ENCODE measurements at places on chromosomes 2 and 18. TPM values are rescaled to one million over a fixed set of nuclear protein-coding genes. Genes with fewer than 3 reads are reported as not detected.
A peak's percentile ranks its signal among the peaks of the same experiment; 100 is the strongest.

GRCh38 chr2:41930807-41931566 lies 116.8 kb upstream of the PKDCC start:
- peaks cover 39% of the 10 kb centered on the region for H3K4me1 ChIP-seq
- H3K4me3 ChIP-seq: no peak overlapping the region
- DNase-seq: no peak
- no peaks in the 10 kb centered on the region for H3K36me3 ChIP-seq
- H3K27ac ChIP-seq: peak overlapping the region; percentile 51

GRCh38 chr2:120272763-120273481 lies 20.3 kb downstream of the RALB start:
- no peaks in the 10 kb centered on the region for H3K36me3 ChIP-seq
- H3K27ac ChIP-seq: no peak overlapping the region
- H3K4me1 ChIP-seq: no peaks in the 10 kb centered on the region
- no peak overlapping the region for H3K4me3 ChIP-seq

- H3K27me3 ChIP-seq: no peaks in the 10 kb centered on the region
- DNase-seq: no peak
- no peak overlapping the region for H3K4me3 ChIP-seq
- H3K4me1 ChIP-seq: peaks cover 21% of the 10 kb centered on the region
Measured at GRCh38 chr2:102025583-102026267, 34.0 kb downstream of the IL1R2 start.

DNA sequence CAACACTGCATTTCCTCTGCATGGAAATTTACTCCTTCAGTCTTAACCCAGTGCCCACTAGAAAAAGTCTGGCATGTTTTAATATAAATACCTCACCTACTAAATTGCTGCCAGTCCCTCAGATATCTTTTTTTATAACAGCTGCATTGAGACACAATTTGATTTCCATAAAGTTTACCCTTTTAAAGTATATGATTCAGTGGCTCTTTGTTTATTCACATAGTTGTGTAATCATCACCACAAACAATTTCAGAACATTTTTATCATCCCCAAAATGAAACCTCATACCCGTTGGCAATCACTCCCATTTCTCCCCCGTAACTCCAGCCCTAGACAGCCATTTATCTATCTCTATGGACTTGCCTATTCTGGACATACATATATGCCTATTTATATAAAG lies 17.0 kb upstream of the FRZB start:
- H3K36me3 ChIP-seq: no peaks in the 10 kb centered on the region
- DNase-seq: no peak
- no peak overlapping the region for H3K27ac ChIP-seq

DNA sequence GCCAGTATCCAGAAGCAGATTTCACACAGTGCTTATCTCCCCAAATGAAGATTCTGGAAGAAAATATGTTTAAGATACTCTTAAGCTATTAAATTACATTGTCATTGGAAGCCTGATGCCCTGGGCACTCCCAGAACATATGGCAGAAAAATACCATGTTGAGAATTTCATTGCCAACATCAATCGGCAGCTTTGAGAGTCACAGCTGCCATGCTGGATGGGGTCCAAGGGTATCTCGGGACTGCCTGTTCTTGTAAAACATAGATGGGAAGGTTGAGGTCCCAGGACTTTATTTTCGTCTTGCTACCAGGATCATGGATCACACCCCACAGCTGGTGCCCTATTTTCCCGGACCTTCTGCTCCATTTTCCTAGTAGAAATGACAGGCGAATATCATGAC lies 632.5 kb downstream of the SUCLG1 start:
- no peaks in the 10 kb centered on the region for H3K36me3 ChIP-seq
- H3K4me3 ChIP-seq: no peak overlapping the region
- no peak for DNase-seq
- no peaks in the 10 kb centered on the region for H3K27me3 ChIP-seq
- H3K27ac ChIP-seq: no peak overlapping the region

GRCh38 chr2:31429759-31430438 lies 15.4 kb upstream of the XDH start:
- no peaks in the 10 kb centered on the region for H3K27me3 ChIP-seq
- H3K27ac ChIP-seq: no peak overlapping the region
- no peak for DNase-seq

GRCh38 chr2:37679072-37679695 lies 7.7 kb upstream of the CDC42EP3 start:
- no peak for DNase-seq
- no peaks in the 10 kb centered on the region for H3K4me1 ChIP-seq
- H3K27me3 ChIP-seq: no peaks in the 10 kb centered on the region
- no peak overlapping the region for H3K27ac ChIP-seq
- no peak overlapping the region for H3K4me3 ChIP-seq

DNA sequence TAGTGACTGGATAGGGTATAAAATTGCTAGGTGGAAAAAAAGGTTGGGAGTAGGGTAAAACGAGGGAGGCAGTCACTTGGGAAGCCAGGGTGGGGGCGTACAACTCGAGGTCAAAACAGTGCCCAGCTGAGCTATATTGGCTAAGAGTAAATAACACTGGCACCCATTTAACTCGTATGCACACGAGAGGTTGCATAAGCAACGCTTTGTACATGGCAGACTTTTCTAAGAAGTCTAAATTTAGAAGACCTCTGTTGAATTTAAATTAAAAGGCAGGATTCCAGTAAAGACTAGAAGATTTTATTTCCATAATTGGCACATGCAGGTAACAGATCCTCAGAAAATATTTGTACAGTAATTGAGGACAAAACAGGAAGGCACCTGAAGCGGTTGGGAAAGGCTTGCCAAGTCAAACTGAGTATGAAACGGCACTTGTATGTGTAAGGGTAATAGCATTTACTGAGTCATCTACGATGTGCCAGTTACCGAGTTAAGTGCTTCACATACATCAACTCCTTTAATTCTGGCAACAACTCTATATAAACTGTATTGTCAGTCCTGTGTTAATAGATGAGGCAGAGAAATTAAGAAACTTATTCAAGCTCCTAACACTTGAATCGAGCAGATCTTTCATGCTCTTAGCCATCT lies 1.4 kb upstream of the MALT1 start:
- no peak for DNase-seq
- H3K27me3 ChIP-seq: no peaks in the 10 kb centered on the region
- H3K27ac ChIP-seq: no peak overlapping the region
- no peaks in the 10 kb centered on the region for H3K36me3 ChIP-seq
- peaks cover under 1% of the 10 kb centered on the region for H3K4me1 ChIP-seq

GRCh38 chr2:209834767-209835166 lies 63.1 kb downstream of the UNC80 start:
- no peaks in the 10 kb centered on the region for H3K4me1 ChIP-seq
- no peak for DNase-seq
- H3K36me3 ChIP-seq: no peaks in the 10 kb centered on the region

- no peak overlapping the region for H3K27ac ChIP-seq
- no peak for DNase-seq
- no peaks in the 10 kb centered on the region for H3K4me1 ChIP-seq
- H3K27me3 ChIP-seq: no peaks in the 10 kb centered on the region
- no peak overlapping the region for H3K4me3 ChIP-seq
- H3K36me3 ChIP-seq: no peaks in the 10 kb centered on the region
Measured at GRCh38 chr2:15610430-15610952, 18.8 kb downstream of the DDX1 start.

DNA sequence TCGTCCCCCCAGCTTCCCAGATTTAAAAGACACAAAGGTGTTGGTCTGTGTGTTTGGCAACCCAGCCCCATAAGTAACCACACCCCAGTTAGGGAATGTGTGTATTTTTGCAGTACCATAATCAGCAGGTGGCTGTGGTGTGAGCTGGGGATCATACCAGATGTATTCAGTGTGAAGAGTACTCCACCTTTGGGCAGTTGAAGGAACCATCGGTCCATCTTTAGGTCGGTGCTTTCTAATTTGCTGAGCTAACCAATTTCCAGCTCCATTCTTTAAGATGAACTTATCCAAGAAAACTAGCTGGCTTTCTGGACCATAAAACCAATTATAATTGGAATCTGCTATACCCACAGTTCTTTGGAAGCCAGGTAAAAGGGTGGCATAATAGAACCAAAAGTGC lies 3.2 kb downstream of the DSEL start:
- DNase-seq: no peak
- no peak overlapping the region for H3K4me3 ChIP-seq
- no peaks in the 10 kb centered on the region for H3K36me3 ChIP-seq
- peaks cover 2% of the 10 kb centered on the region for H3K4me1 ChIP-seq
- H3K27ac ChIP-seq: no peak overlapping the region

DNA sequence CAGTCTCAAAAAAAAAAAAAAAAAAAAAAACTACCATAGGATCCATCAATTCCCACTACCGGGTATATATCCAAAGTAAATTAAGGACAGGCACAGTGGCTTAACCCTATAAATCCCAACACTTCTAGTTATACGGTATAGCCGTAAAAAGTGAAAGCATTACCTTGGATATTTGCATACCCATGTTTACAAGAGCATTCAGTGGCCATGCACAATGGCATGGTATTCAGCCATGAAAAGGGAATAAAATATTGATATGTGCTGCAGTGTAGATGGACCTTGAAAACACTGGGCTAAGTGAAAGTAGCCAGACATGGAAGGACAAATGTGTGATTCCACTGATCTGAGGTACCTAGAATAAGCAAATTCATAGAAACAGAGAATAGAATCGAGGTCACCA lies 111.8 kb upstream of the CAB39 start:
- H3K4me3 ChIP-seq: no peak overlapping the region
- no peak overlapping the region for H3K27ac ChIP-seq
- no peaks in the 10 kb centered on the region for H3K36me3 ChIP-seq
- no peak for DNase-seq
- no peaks in the 10 kb centered on the region for H3K4me1 ChIP-seq

DNA sequence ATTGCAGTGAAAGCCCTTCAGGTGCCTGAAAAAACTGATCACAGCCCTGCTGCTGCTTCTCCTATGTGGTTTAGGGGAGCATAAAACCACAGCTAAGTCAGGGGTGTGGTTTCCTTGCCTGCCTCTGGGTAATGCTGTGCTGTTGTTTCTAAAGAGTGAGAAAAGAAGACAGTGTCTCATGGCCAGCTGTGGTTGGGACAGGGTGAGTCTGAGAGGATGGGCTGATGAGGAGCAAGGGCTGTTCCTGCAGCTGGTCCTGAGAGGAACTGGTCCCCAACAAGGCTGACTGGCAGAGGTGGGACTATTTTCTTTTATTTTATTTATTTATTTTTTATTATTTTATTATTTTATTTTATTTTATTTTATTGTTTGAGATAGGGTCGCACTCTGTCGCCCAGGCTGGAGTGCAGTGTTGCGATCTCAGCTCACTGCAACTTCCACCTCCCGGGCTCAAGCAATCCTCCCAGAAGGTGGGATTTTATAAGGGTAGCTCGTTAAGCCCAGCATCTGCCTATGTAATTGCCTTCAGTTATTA lies 236.7 kb downstream of the FHOD3 start:
- no peaks in the 10 kb centered on the region for H3K36me3 ChIP-seq
- H3K4me3 ChIP-seq: no peak overlapping the region
- no peaks in the 10 kb centered on the region for H3K4me1 ChIP-seq
- DNase-seq: no peak

DNA sequence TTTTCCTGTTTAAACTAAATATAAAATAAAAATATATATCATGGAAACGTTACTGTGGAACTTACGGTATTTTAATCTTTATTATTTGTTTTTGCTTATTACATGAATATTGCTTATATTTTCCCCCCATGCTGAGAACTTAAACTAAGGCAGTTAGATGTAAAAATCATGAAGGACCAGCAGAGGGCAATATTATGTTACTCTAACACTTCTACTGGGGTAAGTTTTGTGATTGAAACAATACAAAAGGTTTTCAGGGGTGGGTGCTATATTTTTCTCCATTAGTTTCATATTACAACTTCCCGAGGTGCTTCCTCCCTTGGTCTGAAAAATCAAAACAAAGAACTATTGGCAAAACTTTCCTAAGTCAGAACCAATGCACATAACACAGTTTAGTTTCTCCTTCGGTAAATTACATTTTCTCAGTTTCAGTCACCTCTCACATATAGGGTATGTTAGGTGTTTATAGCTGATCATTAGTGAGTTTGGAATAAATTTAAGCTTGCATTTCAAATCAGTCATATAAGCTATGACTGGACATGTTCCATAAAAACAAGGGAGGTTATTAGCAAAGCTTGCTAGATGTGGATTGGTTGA lies 54.8 kb downstream of the ZNF407 start:
- no peak overlapping the region for H3K27ac ChIP-seq
- no peak for DNase-seq
- H3K4me3 ChIP-seq: no peak overlapping the region

DNA sequence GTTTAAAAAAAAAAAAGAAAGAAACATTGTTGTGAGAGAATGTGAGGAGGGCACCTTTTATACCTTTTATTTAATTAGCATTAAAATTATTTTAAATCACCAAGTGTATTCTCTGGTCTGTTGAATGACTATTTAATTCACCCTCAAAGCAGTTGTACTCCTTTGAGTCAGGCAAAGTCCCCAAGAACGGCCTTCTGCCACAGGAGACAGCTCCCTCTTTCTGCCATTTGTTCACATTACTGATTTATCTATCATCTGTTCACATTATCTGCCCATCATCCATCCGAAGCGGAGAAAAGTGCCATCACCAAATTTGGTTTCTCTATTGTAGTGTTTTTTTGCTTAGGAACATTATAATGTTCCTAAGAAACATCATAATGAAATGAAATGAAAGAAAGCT lies 240.7 kb upstream of the DPP10 start:
- DNase-seq: no peak
- H3K4me3 ChIP-seq: no peak overlapping the region
- no peaks in the 10 kb centered on the region for H3K4me1 ChIP-seq
- H3K36me3 ChIP-seq: no peaks in the 10 kb centered on the region

GRCh38 chr2:225465827-225466226 lies 66.3 kb downstream of the NYAP2 start:
- no peak for DNase-seq
- H3K27me3 ChIP-seq: no peaks in the 10 kb centered on the region
- no peaks in the 10 kb centered on the region for H3K36me3 ChIP-seq

GRCh38 chr2:176160986-176161824 lies 4.1 kb downstream of the HOXD3 start:
- no peaks in the 10 kb centered on the region for H3K27me3 ChIP-seq
- no peaks in the 10 kb centered on the region for H3K36me3 ChIP-seq
- no peak for DNase-seq
- H3K4me1 ChIP-seq: peaks cover 3% of the 10 kb centered on the region
- H3K4me3 ChIP-seq: peak overlapping the region; percentile 30

DNA sequence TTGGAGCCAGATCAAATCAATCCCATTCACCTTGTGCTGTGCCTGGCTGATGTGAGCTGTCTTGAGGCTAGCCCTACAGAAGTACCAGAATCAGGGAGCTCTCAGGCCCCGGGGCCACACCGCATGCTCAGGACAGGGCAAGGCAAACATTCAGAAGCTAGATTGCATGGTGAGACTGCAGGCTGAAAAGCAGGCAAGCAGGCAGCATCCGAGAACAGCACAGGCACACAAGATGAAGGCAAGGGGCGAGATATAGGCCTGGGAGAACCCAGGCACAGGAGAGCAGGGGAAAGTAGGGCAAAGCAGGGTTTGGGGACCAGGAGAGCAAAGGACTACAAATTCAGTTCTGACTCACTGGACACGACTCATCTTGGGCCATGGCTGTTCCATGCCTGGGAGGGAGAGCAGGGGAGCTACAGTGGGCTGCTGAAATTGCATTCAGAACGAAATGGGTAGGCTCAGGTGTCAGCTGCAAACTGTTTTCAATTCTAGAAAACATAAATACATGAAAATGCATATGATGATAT lies 59.6 kb downstream of the GALNT14 start:
- H3K27me3 ChIP-seq: no peaks in the 10 kb centered on the region
- no peak for DNase-seq
- H3K4me3 ChIP-seq: no peak overlapping the region
- no peaks in the 10 kb centered on the region for H3K4me1 ChIP-seq

The NOL4 gene
- total RNA-seq: not detected

The AGXT gene
- 0.25 TPM for total RNA-seq

The DSG3 gene
- 0.03 TPM for total RNA-seq

The LRATD1 gene
- 7.4 TPM for total RNA-seq

The PROM2 gene
- 4.0 TPM for total RNA-seq

The DOCK10 gene
- total RNA-seq: 32.8 TPM

The TTC21B gene
- 21.0 TPM for total RNA-seq

The PASK gene
- total RNA-seq: 3.8 TPM

The DNAH7 gene
- 1.6 TPM for total RNA-seq

The COLEC12 gene
- total RNA-seq: 5.5 TPM

The IKZF2 gene
- 7.4 TPM for total RNA-seq
